Activated CD8-positive, alpha-beta T cell treated with anti-CD3 and anti-CD28 coated beads for 36 hours (primary cell): ENCODE measurements at places on chromosomes 4 and X. TPM values are rescaled to one million over a fixed set of nuclear protein-coding genes. Genes with fewer than 3 reads are reported as not detected.

DNA sequence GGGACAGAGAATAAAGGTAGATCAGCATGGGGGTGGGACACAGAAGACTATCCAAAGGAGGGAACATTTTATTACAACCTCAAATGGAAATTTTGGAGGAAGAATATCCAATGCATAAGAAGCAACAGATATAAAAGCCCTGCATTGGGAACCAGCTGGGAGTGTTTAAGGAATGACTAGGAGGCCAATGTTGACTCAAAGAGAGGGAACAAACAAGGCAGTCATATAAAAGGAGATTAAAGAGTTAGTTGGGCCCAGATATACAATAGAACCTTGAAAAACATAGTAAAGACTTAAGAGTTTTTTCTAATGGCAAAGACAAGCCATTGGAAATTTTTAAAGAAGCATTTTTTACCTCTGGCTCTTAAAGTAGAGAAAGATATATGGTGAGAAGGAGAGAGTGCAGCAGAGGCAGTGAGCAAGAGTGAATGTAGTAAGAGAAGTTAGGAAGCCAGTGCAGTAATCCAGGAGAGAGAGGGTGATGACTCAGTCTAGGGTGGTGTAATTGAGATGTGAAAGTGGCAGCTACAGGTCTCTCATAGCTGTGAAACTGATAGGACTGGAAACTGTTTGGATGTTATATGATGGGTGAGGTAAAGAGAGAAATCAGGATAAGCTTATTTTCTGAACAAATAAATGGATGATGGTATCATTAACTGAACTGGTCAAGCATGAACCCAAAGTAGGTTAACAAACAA is 182.2 kb upstream of the ATOH1 start:
- no peak overlapping the region for H3K27ac ChIP-seq
- no peaks in the 10 kb centered on the region for H3K36me3 ChIP-seq
- DNase-seq = no peak
- no peaks in the 10 kb centered on the region for H3K27me3 ChIP-seq

DNA sequence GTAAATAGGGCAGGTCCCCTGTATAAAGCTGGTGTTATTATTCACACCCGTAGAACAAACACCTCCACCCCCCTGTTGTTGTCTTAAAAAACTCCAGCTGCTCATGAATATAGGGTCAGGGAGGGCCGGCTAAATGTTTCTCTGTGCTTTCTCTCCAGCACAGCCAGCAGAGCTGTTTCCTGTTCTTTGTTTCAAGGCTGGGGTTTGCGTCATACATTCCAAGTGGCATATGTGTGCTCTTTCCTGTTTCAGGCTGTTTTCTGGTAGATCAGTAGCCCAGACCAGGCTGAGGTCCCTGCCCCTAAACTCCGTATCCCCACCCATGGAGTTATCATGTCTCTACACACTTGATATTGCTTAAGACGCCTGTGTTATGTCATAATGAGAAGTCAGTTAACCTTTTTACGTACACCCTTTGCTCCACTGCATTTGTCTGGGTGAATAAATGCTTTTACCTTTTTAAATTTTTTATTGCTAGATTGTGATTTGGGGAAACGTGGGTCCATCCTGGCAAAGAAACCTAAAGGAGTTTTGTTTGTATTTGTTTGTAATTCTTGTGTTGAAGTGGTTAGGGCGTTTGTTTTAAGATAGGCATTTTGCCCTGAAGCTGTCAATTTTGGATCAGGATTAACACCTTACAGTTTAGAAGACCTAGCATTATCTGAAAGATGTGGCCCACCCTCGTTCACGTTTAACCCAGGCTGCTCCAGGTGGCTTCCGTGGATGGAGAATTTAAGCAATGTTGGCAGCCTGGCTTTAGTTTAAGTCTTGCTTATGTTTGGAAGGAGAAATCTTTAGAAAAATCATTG is 3.3 kb downstream of the KLF3 start:
- peaks cover 70% of the 10 kb centered on the region for H3K4me1 ChIP-seq
- peak overlapping the region; percentile 79 for H3K4me3 ChIP-seq
- peak overlapping the region; percentile 85 for H3K27ac ChIP-seq
- H3K36me3 ChIP-seq = no peaks in the 10 kb centered on the region

GRCh38 chr4:183390374-183390773 is 54.1 kb upstream of the CDKN2AIP start:
- no peaks in the 10 kb centered on the region for H3K36me3 ChIP-seq
- H3K27me3 ChIP-seq = peaks cover 2% of the 10 kb centered on the region
- H3K4me3 ChIP-seq = no peak overlapping the region
- no peak for DNase-seq
- H3K4me1 ChIP-seq = peaks cover 4% of the 10 kb centered on the region

GRCh38 chr4:86302251-86302650 is 57.6 kb downstream of the MAPK10 start:
- H3K36me3 ChIP-seq = no peaks in the 10 kb centered on the region
- H3K4me1 ChIP-seq = no peaks in the 10 kb centered on the region
- no peak overlapping the region for H3K27ac ChIP-seq

- peak overlapping the region; percentile 87 for H3K4me3 ChIP-seq
- H3K27ac ChIP-seq = peak overlapping the region; percentile 2
- H3K27me3 ChIP-seq = no peaks in the 10 kb centered on the region
- H3K4me1 ChIP-seq = peaks cover 47% of the 10 kb centered on the region
- H3K36me3 ChIP-seq = peaks cover 26% of the 10 kb centered on the region
Measured at GRCh38 chr4:87388901-87389300, 2.1 kb downstream of the HSD17B11 start.

DNA sequence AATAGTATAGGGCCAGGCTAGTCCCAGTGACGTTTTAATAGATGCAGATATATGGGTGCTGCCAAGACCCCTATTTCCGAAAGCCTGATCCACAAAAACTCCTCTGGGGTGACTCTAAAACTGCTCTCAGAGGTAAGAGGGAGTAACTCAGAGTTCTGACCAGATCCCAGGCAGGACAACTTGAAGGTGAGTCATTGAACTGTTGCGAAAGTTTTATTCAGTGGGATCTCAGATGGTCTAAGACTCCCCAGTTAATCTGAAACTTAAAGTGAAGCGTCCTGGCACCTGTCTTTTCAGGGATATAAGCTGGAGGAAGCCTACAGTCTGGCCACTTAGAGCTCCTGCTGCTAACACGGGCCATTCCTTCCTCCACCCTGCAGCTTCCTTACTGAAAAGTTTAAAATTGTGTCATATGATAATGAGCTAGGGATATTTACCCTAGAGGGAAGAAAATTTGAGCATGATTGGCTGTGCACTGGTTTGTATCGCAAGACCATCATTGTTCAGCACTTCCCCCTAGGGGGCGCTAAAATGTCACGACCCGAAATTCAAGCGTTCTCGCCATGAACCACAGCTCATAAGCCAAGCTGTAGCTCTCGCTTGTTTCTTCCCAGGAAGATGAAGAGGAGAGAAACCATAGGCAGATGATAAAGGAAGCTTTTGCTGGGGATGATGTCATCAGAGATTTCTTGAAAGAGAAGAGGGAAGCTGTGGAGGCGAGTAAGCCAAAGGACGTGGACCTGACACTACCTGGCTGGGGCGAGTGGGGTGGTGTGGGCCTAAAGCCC is 19.5 kb downstream of the UTP14A start:
- peaks cover 3% of the 10 kb centered on the region for H3K4me1 ChIP-seq
- DNase-seq = peak; percentile 76
- H3K4me3 ChIP-seq = no peak overlapping the region
- H3K36me3 ChIP-seq = peaks cover 35% of the 10 kb centered on the region
- H3K27ac ChIP-seq = no peak overlapping the region

- no peaks in the 10 kb centered on the region for H3K36me3 ChIP-seq
- H3K27ac ChIP-seq = no peak overlapping the region
- no peak overlapping the region for H3K4me3 ChIP-seq
- no peaks in the 10 kb centered on the region for H3K4me1 ChIP-seq
- no peaks in the 10 kb centered on the region for H3K27me3 ChIP-seq
Measured at GRCh38 chr4:137519406-137519805, 12.9 kb downstream of the PCDH18 start.

DNA sequence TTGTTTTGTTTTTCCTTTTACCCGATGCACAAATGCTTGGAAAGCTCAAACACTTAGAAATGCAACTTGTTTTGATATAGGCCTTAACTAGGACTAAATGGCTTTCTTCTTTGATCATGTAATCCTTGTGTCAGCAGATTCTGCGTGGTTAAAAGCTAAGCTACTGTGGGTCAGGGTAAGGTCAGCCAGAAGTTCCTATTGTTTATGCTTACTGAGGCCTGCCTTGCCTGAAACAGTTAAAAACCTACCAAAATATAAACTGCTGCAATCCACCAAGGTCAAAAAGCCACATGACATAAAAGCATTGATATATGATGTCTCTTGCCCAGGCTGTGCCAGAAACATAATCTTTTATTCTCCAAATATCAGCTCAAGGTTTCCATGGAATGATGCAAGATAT is 223.4 kb downstream of the FAM47B start:
- no peak overlapping the region for H3K27ac ChIP-seq
- no peaks in the 10 kb centered on the region for H3K27me3 ChIP-seq
- DNase-seq = no peak
- H3K4me1 ChIP-seq = no peaks in the 10 kb centered on the region
- H3K36me3 ChIP-seq = no peaks in the 10 kb centered on the region

Gene SRP72
- total RNA-seq = 176 TPM

Gene MAGEB10
- total RNA-seq = not detected

Gene SHROOM2
- total RNA-seq = not detected

Gene SAT1
- total RNA-seq = 101 TPM

Gene FAT4
- not detected for total RNA-seq

Gene AGA
- 21.8 TPM for total RNA-seq

Gene AMOT
- 1.1 TPM for total RNA-seq
